CD4-positive, CD25-positive, alpha-beta regulatory T cell (primary cell): ENCODE measurements at places on chromosomes 4 and X.

DNA sequence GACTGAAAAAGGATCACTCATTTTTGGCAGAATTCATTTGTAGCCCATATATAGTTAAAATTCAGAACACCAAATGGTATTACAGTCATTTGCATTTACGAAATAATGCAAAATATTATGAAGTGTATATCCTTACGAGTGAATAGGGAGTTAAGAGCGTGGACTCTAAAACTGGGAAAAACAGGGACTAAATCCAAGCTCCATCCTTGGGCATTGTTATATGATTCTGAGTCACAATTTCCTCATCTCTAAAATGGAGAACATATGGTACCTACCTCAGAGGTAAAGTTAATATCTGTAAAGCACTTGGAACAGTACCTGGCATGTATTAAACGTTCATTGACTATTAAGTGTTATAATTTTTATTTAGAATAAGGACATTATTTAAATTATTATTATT lies 106.3 kb downstream of the ZAR1 start:
- DNase-seq, result no peak

GRCh38 chr4:3313556-3314228 lies 20.9 kb downstream of the RGS12 start:
- DNase-seq, result no peak

DNA sequence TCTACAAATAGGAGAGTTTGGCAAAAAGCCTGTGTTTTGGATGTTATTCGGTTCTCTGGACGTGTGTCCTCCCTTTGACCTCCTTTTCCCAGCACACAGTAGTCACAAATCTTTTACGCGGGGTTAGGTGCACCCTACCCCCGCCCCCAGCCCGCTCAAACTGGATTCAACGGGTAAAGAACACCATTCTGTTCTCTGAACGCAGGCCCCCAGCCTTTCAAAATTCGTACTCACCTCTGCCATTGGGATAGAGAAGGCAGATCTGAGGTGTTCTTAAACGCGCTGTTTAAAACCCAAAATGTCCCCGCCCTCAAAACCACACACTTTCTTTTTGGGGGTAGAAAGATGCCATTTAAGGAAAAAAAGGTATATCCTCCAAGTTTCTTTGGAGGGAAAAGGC lies 2.7 kb downstream of the LEF1 start:
- peak; percentile 81 for DNase-seq

DNA sequence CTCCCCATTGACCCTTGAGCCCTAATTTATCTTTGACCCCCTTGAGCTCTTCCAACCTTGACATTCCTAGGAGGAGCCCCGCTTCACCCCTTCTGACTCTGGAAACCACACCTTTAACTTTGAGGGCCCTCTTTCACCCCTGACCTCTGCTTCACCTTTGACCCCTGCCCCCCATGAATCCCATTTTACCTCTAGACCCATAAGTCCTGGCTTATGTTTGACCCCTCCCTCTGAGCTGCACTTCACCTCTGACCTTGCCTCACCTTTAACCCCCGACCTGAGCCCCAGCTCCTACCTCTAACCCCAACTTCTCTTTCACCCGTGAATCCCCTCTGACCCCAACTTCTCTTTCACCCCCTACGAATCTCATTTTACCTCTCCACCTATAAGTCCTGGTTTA lies 169.7 kb downstream of the THOC2 start:
- DNase-seq, result no peak

- no peak for DNase-seq
Measured at GRCh38 chr4:106471151-106471550, 102.6 kb upstream of the GIMD1 start.

DNA sequence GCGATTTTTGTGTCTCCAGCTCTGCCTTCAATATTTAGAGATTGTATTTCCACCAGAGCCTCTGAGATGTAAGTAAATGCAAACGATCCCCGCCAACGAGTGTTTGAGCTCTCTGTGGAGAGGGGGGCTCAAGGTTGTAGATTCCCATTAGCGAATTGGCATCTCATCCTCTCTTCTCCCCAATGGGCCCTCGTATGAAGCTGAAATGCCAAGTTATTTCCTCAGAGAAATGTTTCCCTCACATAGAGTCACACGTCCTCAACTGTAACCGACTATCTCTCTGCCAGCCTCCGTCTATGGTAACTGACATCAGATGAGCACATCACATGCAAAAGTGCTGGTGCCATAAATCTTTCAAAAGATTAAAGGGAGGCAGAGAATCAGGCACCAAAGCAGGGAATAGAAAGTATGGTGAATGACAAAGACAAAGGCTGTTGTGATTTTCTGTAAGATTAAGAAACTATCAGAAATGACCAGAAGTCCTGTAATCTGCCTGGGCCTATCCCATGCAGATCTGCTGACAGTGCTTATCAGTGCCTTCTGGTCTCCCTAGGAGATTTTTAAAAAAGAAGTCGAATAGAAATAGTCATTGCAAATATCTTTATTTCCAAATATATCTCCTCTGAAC lies 157.1 kb downstream of the PDGFRA start:
- no peak for DNase-seq

GRCh38 chr4:98967786-98968329 lies 27.7 kb upstream of the METAP1 start:
- DNase-seq, result no peak

DNA sequence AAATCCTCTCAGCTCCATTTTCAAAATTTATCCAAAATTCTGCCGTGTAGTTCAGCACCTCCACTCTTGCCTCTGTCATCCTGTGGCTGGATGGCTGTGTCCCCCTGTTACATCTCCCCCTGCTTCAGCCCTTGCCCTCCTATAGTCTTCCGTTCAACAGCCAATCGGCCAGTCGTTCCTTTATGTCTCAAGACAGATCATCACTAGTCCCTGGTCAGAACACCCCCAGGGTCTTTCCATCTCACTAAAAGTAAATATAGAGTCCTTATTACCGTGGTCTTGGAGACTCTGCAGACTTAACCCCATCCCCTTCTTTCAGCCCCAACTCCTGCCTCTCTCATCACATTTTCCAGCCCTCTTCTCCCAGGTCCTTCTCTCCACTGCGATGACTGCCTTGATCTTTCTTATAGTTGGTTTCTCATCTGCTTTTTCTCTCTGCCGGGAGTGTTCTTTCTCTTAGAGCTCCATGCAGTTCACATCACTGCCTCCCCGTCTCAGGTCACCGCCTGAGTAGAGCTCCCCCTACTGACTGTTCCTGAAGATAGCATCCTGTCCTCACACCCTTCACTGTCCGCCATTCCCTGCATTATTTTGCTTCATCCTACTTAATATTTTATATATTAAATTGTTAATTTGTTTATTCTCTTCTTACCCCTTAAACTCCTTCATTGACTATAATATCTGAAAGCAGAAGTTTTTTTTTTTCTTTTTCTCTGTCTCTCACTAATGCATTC lies 736.9 kb upstream of the MAGEB2 start:
- DNase-seq, result no peak

DNA sequence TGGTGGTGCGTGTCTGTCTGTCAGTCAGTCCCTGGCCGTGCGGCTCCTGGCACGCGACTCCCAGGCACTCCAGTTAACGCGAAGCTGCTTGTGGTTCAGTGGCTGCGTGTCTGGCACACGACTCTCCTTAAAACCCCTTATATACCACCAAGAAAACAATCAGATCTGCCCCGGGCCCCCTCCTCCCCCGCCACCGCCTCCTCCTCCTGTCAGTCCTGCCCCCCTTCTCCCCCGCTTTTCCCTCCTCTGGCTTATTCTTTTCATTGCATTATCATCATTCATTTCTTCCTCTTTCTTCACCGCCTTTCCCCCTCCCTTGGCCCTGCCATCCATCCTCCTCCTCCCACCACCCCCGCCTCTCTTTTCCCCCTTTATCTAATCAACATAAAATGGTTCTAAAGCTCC lies at the start of gene NEUROG2:
NEUROG2 (minus strand) TSS at position 115 of the 405 bp plus-strand sequence. CDS start 705 bp downstream, outside the sequence.
- DNase-seq, result no peak

DNA sequence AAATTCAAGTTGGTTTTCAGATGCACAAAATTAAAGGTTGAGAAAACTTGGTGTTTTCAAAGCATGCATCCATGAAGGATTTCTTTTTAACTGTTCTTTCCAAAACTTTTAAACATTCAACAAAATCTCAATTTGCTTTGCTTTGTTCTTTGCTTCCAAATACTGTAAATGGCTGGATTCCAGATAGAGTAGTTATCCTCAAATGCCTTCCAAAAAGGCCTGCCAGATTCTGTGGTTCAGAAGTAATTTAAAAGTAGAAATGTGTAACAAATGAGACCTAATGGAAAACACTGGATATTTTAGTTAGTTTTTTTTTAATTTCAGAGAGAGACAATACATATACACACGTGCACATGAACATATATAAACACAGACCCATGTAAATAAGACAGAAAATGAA lies 97.3 kb downstream of the NR3C2 start:
- no peak for DNase-seq

DNA sequence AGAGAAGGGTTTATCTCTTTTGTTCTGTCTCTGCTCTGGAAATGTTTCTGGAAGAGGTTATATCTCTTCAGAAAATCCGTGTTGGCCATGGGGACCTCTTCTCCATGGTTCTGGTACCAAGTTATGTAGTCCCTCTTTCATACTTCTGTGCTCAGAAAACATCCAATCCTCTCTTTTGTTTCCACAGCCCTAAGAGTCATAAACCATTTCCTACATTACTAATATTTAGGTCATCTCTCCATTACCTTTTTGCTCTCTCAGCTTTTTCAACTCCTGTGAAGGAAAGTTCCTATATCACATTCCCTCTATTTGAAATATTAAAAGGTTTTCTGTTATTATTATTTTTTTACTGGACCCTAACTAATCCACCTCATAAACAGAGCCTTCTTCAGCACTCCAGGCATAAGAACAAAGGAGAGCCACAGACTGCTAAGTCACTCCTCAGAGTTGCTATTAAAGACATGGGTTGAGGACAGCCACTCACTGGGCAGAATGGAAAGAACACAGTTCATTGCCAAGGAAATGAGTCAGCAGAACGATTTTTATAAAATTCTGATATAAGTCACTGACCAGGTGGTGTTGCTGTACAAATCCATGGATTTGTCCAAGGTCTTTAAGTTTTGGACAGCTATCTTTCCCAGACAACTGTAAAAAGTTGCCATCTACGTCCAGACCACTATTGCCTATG lies 122.4 kb upstream of the NPY2R start:
- DNase-seq, result no peak

DNA sequence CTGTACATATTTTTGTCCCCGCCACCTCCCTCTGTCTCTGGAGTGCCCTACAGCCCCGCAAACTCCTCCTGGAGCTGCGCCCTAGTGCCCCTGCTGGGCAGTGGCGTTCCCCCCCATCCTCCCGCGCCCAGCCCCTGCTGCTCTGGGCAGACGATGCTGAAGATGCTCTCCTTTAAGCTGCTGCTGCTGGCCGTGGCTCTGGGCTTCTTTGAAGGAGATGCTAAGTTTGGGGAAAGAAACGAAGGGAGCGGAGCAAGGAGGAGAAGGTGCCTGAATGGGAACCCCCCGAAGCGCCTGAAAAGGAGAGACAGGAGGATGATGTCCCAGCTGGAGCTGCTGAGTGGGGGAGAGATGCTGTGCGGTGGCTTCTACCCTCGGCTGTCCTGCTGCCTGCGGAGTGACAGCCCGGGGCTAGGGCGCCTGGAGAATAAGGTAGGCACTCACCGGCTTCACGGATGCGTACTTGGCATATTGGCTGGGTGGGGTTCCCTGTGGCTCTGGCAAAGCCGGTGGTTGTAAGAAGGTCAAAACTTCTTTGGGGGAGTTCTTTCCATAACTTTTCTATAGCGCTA lies 653 bp downstream of the HHIP start:
- DNase-seq, result no peak

DNA sequence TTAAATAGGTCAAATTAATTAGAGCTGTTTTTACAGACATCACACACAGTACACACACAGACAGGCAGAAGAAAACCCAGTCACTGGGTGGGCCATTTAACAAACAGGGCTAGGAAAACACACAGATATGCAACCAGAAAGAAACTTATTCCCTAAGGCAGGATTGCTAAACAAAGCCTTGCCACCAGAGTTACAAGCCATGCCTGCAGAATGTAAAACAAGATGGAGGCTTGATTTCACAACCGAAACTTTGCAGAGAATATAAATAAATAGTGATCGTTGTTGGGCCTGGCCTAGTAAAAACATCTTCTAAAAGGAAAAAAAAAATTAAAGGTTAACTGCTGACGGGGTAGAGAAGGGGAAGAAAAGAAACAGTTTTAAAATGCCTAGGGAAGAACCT lies 212.3 kb downstream of the NAP1L3 start:
- DNase-seq, result no peak

DNA sequence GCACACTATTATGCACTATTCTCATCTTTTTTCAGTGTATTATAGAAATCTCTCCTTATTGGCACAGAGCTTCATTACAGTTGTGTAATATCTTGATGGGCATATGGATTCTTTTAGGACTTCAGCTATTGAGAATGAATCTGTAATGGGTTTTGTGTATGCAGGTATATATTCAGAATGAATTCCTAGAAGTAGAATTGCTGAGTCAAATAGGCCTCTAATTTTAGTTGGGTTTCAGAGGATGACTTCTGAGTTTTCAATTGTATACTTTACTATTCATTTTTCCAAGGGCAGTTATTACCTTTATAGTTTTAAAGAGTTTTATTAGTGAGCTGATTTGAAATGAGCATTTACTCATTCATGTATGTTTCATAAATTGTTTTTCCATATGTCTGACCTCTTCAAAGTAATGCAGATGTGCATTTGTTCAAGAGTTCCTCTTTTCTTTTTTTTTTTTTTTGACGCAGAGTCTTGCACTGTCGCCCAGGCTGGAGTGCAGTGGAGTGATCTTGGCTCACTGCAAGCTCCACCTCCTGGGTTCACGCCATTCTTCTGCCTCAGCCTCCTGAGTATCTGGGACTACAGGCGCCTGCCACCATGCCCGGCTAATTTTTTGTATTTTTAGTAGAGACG lies 19.5 kb downstream of the CASP6 start:
- DNase-seq, result no peak

GRCh38 chr4:14265651-14266050 lies 638.1 kb upstream of the BOD1L1 start:
- no peak for DNase-seq

GRCh38 chr4:116180157-116180601 lies 905.2 kb downstream of the TRAM1L1 start:
- no peak for DNase-seq

- no peak for DNase-seq
Measured at GRCh38 chr4:139700568-139700967, 34.9 kb downstream of the MGST2 start.

DNA sequence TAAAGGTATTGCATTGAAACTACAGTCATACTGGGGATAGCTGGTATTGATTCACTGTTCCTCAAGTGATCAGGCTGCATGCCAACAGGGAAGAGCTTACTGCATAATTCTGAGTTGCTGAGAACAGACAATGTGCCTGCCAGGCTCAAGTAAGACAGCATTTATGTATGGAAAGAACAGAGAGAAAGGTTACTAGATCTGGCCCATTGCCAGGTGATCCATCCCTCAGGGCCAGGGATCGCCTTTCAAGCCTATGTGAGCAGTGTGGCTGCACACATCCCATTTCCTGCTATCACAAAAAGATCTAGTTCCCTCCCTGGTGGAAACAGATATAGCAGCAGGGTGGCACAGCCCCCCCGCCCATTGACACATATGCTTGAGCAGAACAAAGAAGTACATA lies 254.0 kb downstream of the TMA16 start:
- no peak for DNase-seq

DNA sequence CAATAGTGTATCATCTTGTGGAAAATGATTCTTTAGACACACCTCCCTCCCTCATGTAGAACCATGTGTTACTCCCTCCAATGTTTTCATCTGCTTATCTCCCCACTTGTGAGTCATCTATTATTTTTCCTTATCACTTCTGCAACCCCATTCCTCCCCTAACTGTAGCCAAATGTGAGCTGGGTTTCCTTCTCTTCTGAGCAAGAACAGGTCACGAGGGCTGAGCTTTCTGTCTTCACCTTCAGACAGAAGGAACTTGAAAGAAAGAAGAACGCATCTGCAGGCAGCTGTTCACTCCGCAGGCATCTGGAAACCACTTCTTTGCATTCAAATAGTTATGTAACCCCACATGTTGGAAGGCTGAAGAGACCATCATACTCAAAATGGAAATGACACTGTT lies 1.8 kb downstream of the PPP1R2C start:
- DNase-seq, result no peak
